CD4-positive, alpha-beta T cell treated with Interleukin-17A for 1 hour (primary cell): ENCODE measurements at places on chromosomes 5 and 9.
A peak's percentile ranks its signal among the peaks of the same experiment; 100 is the strongest.

GRCh38 chr9:121725008-121725775, 73.8 kb downstream of the DAB2IP start:
- no peak for DNase-seq

DNA sequence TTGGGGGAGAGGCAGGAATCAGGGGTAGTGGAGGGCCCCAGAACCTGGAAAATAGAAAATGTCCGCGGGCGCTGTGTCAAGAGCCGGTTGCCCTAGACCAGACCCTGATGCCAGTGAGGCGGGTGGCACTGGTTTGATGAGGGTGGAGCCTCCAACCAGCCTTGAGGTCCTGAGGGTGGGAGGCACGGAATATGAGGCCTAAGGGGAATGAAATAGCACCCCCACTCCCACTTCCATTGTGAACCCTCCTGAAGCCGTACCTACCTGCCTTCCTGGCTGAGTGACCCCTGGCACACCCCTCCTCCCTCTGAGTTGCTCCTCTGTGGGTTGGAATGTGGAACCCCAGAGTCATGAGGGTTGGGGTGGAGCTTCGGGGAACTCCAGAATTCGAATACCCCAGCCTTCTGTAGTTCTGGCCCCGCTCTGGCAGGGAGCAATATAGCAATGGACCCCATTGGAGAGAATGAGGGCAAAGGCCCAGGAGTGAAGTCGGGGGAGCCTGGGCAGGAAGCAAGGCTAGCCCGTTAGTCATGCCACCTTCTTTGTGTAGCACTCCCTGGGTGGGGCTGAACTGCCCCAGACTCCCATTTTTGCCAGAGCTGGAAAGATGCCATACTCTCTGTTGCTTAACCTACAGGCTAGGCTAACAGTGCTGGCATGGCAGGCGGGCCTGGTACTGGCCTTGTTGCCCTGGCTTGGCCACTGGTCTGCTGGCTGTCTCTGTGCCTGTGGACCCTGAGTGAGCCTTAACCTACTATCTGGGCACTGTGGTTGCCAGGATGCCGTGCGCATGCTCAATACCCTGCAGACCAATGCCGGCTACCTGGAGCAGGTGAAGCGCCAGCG, 1.0 kb downstream of the FPGS start:
- DNase-seq: peak; percentile 28

DNA sequence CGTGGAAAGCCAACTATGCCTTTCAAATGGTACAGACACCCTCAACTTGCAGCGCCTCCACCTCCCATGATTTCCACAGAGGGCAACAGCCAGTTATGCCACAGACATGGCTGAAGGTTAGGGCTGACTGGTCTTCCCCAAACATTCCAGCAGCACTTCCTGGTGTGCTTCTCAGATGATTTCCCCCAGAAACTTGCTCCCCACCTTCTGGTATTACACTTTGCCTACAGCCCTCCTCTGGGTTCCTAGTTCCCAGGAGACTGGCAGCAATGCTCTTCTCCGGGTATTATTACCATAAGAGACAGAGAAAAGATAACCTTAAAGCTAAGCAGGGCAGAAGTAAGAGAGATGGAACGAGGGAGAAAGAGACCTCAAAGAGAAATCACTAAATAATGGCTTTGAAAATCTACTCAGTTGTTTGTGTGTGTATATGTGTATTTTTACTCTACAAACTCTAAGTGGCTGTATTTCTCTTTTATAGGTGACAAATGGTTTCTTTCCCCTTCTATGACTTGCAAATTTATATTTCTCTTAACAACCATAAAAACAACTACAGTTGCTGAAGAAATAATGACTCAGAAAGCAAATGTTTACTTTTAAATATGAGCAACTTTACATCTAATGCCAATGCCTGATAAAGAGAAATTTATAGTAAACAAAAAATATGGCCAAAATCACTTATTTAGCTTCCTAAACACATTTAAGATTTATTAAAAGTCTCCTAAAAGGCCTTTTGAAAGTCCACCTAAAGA, 133.8 kb downstream of the PDE4D start:
- no peak for DNase-seq

GRCh38 chr5:159198063-159199036, 11.0 kb downstream of the RNF145 start:
- DNase-seq: peak; percentile 49

DNA sequence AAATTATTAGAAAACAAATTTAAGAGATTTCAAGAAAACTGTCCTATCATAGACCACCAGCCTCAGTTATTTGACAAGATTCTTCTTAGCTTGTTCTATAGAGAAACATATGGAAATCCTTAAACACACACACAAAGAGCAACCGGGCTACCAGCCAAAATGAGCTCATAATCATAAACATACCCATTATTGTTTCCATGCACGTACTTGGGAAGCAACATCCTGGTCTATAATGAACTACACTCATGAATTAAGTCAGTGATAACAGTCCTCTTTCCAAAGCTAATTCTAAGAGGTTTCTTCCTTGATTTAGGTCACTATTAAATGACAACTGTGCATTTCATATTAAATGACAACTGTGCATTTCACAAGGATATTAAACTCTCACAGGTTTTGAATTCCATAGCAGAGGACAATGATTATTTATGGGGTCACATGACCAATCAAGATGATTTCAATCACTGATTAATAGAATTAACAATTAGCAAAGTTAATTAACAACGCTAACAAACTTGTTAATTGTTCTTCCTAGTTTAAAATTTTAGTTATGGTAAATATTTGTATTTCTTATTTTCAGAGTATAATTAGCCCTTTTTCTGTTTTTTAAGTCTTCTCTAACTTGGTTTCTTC, 77.0 kb downstream of the OXCT1 start:
- DNase-seq: no peak

DNA sequence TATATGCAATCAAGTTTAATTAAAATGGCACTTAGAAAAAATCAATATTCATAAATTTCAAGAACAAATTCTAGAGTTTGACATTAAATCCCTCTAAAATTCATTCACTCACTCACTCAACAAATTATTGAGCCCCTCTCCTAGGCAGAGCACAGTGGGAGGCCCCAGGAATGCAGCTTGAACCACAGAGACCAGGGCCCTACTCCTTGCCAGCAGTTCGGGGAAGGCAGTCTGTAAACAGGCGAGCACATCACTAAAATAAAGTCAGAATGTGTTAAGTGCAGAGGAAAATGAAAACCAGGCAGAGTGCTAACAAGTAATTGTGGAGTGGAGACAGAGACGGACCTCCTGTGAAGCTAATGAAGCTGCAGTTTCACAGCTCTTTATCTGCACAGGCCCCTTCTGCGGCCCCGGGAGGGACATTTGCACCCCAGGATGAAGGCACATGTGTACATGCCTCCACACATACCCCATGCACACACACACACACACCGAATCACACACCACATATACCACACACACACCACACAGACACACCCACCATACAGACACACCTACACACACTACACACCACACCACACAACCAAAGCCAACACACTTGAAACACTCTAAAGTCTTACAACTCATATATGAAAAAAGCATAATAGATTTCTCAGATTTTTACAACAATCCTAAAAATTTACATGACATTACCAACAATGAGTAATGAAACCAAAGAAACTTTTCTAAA, 40.5 kb downstream of the BHMT start:
- no peak for DNase-seq

DNA sequence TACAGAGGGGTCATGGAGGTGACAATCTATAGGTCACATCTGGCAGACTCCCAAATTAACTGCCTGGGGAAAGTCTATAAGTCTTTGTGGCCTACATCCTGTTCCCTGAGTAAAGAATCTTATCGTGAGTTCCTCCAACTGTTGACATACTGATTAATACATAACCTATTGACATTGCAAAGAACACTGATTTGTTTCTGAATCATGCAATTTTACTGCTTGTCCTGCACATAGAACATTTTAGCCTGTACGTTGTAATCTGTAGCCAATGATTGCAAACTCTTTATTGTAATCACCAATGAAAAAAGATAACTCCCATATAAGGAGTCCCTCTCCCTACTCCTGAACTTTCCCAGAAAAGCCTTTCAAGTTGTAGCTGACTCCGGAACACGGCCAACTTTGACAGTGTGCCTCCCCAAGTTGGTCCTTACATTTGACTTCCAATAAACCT, 18.8 kb upstream of the OR2K2 start:
- no peak for DNase-seq

DNA sequence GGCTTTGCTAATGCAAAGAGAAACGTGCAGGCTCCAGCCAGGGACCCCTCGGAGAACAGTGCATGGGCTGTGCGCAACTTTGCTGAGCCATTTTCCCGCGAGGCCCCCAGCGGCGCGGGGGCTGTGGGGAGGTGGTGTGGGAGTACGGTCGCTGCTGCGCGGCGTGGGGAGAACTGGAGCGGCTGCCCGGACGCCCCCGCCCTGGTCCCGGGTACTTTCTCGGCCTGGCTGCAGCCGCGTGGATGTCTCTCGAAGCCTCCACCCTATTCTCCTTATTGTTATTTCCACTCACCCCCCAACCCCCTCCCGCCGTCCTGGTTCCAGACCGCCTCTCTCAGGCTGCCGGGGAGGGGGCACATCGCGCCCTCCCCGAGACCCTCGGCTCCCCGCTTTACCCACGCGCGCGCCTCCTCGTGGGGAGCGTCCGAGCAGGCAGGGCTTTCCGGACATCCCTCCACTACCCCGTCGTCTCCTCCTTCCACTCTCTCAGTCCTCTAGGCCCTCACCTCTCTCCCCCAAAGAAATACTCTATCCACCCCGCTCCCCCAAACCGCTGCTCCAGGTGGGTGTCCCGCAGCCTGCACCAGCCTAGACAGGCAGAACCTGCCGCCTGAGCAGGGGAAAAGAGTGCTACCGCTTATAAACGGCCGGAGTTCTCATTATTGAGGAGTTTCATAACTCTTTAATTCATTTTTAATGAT, 68.6 kb upstream of the TBCA start:
- DNase-seq: no peak

- no peak for DNase-seq
Measured at GRCh38 chr5:168263121-168263520, 28.3 kb upstream of the WWC1 start.

DNA sequence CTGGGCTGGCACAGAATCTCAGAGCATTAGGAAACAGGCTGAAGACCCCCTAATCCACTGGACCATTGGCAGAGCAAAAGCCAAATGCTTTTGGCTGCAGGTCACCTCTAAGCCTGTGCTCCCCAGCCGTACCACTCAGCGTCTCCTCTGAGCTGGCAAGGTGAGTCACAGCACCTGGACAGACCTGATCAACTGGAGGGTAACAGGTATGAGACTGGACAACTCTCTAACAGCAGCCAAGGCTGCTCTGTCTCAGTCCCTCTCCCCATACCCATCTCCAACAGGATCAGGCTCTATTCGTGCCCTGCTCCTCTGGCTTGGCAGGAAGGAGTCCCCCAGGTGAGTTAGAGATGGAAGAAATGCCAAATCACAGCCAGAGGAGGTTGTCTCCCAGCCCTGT, 4.7 kb downstream of the GOLGA2 start:
- no peak for DNase-seq

- no peak for DNase-seq
Measured at GRCh38 chr5:126277762-126278161, 145.4 kb upstream of the GRAMD2B start.

GRCh38 chr5:54774281-54775170, 210.9 kb downstream of the ESM1 start:
- peak; percentile 15 for DNase-seq

DNA sequence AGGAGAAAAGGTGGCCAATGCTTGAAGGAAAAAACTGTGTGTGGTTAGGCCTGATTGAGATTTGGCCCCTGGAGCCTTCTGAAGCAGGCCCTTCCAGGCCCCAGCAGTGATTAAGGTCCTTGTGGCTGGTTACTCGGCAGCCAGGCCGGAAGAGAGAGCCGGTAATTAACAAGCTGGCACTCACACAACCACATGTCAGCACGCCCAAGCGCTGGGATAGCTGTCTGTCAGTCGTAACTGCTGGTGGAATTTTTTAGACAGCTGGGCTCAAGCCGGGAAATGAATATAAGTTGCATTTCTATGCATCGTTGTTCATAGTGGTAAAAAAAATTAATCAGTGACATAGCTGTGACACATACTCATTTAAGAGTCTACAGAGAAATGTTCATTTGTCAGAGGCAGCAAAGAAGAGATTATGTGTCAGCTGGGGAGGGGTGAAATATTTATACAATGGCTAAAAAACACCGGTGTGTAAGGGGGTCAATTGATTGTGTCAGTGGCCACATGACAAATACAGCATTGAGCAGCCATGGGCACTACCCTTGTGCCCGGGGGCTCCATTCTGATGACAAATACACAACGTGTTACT, 13.7 kb upstream of the ARAP3 start:
- DNase-seq: no peak

GRCh38 chr9:16708656-16709435, 161.6 kb downstream of the BNC2 start:
- DNase-seq: no peak

DNA sequence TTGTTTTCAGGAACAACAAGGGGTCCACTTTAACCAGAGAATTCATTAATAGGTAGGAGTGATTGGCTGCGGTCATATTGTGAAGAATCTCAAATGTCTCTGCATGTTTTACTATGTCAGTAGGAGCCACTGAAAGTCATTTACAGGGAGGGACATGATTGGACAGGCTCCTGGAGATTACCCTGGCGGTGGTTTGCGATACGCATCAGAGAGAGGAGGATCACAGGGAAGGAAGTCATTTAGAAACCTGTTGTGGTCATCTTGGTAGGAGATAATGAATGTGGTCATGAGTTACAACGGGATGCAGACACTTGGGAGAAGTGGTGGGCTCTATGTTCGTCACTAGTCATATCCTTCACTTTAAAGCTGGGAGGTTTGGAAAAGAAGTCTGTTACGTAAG, 262.8 kb downstream of the FAM114A2 start:
- DNase-seq: no peak

DNA sequence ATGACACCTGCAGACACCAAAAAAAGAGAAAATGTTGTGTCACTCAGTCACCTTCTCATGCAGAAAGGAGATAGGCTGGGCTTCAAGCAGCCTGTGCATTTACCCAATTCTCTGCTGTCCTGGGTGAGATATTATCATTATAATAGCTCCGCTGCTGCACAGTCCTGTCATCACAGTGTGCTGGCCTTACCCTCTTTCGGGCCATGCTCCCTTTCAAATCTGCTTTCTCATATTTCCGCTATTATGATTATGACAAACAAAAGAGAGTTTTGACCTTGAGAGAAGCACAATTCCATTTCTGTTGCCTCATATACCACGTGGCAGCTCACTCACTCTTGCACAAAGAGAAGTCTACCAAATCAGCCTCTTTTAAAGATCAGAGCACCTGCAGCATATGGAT, 1350.1 kb upstream of the ACO1 start:
- DNase-seq: no peak

- DNase-seq: no peak
Measured at GRCh38 chr9:122216138-122216797, 12.5 kb downstream of the LHX6 start.

GRCh38 chr9:109003116-109003515, 10.2 kb downstream of the CTNNAL1 start:
- DNase-seq: no peak

DNA sequence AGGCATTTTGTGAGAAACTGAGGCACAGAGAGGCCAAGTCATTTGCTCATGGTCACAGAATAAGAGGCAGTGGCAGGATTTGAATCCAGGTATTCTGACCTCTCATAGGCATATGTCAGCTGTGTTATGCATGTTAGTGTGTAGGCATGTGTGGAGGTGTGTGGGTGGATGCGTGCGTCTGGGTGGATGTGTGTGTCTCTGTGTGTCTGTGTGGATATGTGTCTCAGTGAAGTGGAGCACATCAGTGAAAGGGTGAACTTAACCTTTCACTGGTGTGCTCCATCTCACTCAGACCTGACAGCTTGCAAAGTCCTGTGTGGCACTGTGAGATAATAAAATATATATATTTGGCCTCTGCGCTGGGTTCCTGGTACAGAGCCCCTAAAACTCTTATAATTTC, 32.0 kb upstream of the SMU1 start:
- DNase-seq: no peak

- no peak for DNase-seq
Measured at GRCh38 chr9:91586282-91586681, 162.7 kb upstream of the NFIL3 start.
